ENCODE measurements at places on chromosomes 2 and 18.

GRCh38 chr2:46929612-46930011, 14.0 kb upstream of the MCFD2 start:
- H3K4me1 ChIP-seq, result no peaks in the 10 kb centered on the region
- H3K36me3 ChIP-seq, result no peaks in the 10 kb centered on the region
- H3K4me3 ChIP-seq, result no peak overlapping the region
- DNase-seq, result no peak
- H3K27me3 ChIP-seq, result no peaks in the 10 kb centered on the region

DNA sequence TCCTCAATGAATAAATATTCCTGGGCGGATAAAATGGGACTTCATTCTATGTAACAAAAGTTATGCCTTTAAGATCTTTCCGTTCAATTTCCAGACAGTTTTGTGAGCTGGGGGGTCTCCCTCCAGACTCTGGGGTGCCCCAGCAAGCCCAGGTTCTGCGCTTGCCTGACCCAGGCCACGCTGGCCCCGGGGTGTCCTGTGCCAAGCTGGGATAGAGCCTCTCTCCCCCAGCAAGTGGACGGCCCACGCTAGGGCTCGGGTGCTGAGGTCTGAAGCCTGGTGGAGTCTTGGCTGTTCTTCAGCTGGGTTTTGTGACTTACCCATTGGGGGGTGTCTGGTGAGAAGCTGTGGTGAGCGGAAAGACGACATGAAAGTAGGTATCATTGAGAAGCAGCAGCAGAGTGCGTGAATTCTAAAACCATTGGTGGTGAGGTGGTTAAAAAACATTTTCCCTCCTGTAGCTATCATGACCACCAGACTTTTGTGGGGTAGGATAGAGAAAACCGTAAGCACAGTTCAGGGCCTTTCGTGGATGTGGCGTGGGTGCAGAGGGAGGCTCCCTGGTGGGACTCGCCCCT, 346.8 kb downstream of the ANAPC1 start:
- H3K36me3 ChIP-seq, result no peaks in the 10 kb centered on the region
- H3K4me1 ChIP-seq, result peaks cover 5% of the 10 kb centered on the region
- no peak overlapping the region for H3K4me3 ChIP-seq
- DNase-seq, result no peak

DNA sequence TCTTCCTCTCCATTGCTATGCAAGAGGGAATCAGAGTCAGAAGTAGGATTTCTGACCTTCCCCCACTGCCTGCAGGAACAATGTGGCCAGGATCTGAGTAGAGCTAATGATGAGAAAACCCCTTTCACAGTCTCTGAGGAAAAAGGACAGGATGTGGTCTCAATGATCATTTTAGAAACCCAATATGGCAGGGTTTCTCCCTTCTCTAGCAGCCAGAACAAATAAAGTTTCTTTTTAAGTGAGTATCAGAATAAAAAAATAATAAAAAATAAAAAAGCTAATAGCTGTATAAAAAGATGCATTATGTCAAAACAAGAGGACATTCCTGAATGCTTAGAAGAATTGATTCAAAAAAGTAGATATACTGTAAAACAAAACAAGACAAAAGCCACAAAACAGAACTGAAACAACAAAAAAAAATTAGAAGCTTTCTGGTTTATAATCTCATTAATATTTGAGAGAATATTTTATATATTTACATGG, 1124.9 kb upstream of the ZEB2 start:
- H3K4me3 ChIP-seq, result no peak overlapping the region
- no peaks in the 10 kb centered on the region for H3K27me3 ChIP-seq
- no peak for DNase-seq

DNA sequence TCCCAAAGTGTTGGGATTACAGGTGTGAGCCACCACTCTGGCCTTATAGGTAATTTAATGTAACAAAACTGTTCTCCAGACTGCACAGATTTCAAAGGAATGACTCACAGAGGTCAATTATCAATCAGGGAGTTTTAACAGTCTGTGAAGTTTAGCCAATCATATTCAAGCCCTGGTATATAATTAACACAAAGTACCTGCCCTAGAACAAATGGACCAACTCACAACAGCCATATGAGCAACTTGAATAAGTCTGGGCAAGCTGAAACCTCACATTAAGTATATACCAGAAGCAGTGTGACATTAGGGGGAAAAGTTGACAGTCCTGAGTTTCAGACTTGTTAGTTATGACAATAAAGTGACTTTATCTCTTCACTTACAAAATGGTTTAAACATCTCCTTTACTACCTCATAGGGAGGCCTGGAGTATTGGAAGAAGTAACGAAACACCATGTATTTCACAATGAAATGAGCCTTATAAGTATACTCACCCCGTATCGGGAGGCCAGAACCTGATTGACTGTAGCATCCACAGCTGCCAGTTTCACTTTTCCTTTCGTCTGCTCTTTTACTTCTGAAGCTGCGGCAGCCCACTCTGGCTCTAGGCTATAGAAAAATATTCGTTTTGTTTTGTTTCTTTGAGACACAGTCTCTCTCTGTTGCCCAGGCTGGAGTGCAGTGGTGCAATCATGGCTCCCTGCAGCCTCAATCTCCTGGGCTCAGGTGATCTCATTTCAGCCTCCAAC, 22.2 kb downstream of the PDIA6 start:
- no peak overlapping the region for H3K4me3 ChIP-seq
- no peaks in the 10 kb centered on the region for H3K27me3 ChIP-seq
- H3K4me1 ChIP-seq, result no peaks in the 10 kb centered on the region

GRCh38 chr2:202169131-202169530, 69.3 kb downstream of the SUMO1 start:
- no peaks in the 10 kb centered on the region for H3K36me3 ChIP-seq
- H3K27ac ChIP-seq, result no peak overlapping the region
- H3K4me1 ChIP-seq, result peaks cover 7% of the 10 kb centered on the region
- no peaks in the 10 kb centered on the region for H3K27me3 ChIP-seq
- no peak for DNase-seq
- no peak overlapping the region for H3K4me3 ChIP-seq

GRCh38 chr2:12106440-12107080, 360.1 kb downstream of the LPIN1 start:
- H3K36me3 ChIP-seq, result no peaks in the 10 kb centered on the region
- no peaks in the 10 kb centered on the region for H3K4me1 ChIP-seq
- peak; percentile 67 for DNase-seq
- H3K27me3 ChIP-seq, result no peaks in the 10 kb centered on the region

- no peaks in the 10 kb centered on the region for H3K4me1 ChIP-seq
- peaks cover 13% of the 10 kb centered on the region for H3K36me3 ChIP-seq
- no peak for DNase-seq
Measured at GRCh38 chr2:221444106-221444505, 128.0 kb downstream of the EPHA4 start.

DNA sequence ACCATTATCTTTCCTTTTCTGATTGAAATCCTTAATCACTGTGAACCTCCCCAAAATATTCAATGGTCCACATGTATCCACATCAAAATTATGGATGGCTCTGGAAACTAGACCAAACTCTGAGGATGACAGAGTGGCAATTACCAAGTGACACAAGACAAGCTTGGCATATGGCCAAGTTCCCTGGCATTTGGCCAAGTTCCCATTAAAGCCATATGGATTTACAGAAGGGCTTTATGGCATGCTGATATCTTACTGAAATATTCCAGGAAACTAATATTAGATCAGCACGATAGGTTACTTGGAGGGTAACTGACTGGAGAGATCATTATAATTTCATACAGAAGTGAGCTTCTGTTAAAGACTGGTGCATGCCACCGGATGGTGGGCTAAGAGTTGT, 21.9 kb upstream of the CERS6 start:
- no peaks in the 10 kb centered on the region for H3K27me3 ChIP-seq
- peaks cover 3% of the 10 kb centered on the region for H3K4me1 ChIP-seq
- H3K36me3 ChIP-seq, result no peaks in the 10 kb centered on the region
- no peak overlapping the region for H3K27ac ChIP-seq
- no peak overlapping the region for H3K4me3 ChIP-seq

- peaks cover 5% of the 10 kb centered on the region for H3K4me1 ChIP-seq
- no peak overlapping the region for H3K27ac ChIP-seq
- DNase-seq, result no peak
- H3K4me3 ChIP-seq, result no peak overlapping the region
Measured at GRCh38 chr2:169462896-169463695, 16.2 kb upstream of the BBS5 start.

- no peaks in the 10 kb centered on the region for H3K27me3 ChIP-seq
- DNase-seq, result no peak
- H3K27ac ChIP-seq, result no peak overlapping the region
- H3K36me3 ChIP-seq, result peaks cover 9% of the 10 kb centered on the region
Measured at GRCh38 chr2:210195101-210195852, 24.1 kb upstream of the KANSL1L start.

DNA sequence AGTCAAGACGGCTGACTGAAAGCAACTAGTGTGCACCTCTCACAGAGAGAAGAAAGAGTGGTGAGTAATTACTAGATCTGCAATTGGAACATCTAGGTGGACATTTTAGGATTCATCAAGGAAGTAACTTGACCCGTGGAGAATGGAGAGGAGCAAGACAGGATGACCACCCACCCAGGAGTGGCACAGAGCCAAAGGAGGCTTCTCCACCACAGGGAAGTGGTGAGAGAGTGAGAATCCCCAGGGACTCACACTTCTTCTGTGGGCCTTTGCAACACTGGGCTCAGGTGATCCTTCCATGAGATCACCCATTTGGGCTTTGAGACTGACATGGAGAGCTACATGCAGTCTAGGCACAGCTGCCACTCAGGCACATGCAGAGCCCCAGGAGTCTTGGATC, 132.8 kb upstream of the GALNT5 start:
- no peaks in the 10 kb centered on the region for H3K4me1 ChIP-seq
- H3K36me3 ChIP-seq, result no peaks in the 10 kb centered on the region
- no peak for DNase-seq
- no peak overlapping the region for H3K4me3 ChIP-seq
- no peak overlapping the region for H3K27ac ChIP-seq

GRCh38 chr2:71792926-71793761, 339.8 kb downstream of the DYSF start:
- DNase-seq, result peak; percentile 44
- H3K27me3 ChIP-seq, result no peaks in the 10 kb centered on the region
- H3K36me3 ChIP-seq, result no peaks in the 10 kb centered on the region
- no peak overlapping the region for H3K27ac ChIP-seq
- no peak overlapping the region for H3K4me3 ChIP-seq

GRCh38 chr2:170155022-170155722, 22.8 kb upstream of the MYO3B start:
- DNase-seq, result no peak

- no peaks in the 10 kb centered on the region for H3K27me3 ChIP-seq
- DNase-seq, result no peak
- H3K4me1 ChIP-seq, result no peaks in the 10 kb centered on the region
Measured at GRCh38 chr2:151336863-151337371, 20.5 kb upstream of the TNFAIP6 start.

DNA sequence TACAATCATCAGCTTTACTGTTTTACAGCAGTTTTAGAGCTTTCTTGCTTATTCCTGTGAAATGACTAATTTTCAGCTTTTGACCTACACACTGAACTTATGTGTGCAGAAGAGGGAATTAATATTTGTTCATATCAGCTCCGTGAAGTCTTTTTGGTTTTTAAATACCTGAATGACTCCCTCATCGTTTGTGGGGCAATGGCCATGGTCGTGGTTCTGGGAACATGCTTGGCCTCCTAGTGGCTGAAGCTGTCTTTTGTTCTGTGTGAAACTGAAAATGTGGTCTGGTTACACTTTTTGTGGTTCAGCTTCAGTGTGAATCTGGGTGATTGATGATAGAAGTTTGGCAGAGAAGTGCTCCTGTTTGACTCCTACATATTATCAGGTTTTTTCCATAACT, 408.1 kb downstream of the THSD7B start:
- H3K36me3 ChIP-seq, result no peaks in the 10 kb centered on the region
- no peaks in the 10 kb centered on the region for H3K4me1 ChIP-seq
- H3K27ac ChIP-seq, result no peak overlapping the region
- no peak overlapping the region for H3K4me3 ChIP-seq

- peaks cover 6% of the 10 kb centered on the region for H3K4me1 ChIP-seq
- no peaks in the 10 kb centered on the region for H3K36me3 ChIP-seq
- H3K27me3 ChIP-seq, result no peaks in the 10 kb centered on the region
- H3K27ac ChIP-seq, result no peak overlapping the region
Measured at GRCh38 chr2:235675678-235676535, 182.1 kb downstream of the AGAP1 start.

DNA sequence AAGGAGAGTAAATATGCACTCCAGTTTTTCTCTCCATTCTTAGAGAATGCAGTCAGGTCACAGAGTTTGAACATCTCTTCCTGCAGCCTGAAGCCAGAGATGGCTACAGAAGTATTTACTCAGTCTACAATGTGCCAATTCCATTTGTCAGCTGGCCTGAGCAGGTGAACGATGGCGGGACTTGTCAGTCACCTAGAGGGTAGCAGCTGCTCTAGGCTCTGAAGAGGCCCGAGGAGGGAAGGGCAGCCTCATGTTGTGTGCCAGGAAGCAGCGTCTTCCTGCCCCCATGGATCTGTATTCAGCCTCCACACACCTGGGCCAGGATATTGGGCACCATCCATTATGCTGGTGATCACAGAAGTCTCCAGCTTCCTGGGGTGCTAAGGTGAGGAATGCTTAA, 316.7 kb upstream of the CHAC2 start:
- H3K36me3 ChIP-seq, result no peaks in the 10 kb centered on the region
- no peak for DNase-seq
- H3K27me3 ChIP-seq, result no peaks in the 10 kb centered on the region
- H3K4me3 ChIP-seq, result no peak overlapping the region
- H3K27ac ChIP-seq, result no peak overlapping the region

GRCh38 chr2:62727259-62727867, 21.9 kb downstream of the EHBP1 start:
- H3K27ac ChIP-seq, result no peak overlapping the region
- no peaks in the 10 kb centered on the region for H3K36me3 ChIP-seq
- H3K4me3 ChIP-seq, result no peak overlapping the region
- DNase-seq, result no peak
- H3K27me3 ChIP-seq, result no peaks in the 10 kb centered on the region
- H3K4me1 ChIP-seq, result no peaks in the 10 kb centered on the region

GRCh38 chr2:30231996-30232800, 864 bp downstream of the LBH start:
- no peaks in the 10 kb centered on the region for H3K27me3 ChIP-seq
- H3K36me3 ChIP-seq, result peaks cover 17% of the 10 kb centered on the region
- H3K4me1 ChIP-seq, result peaks cover 47% of the 10 kb centered on the region

- no peak overlapping the region for H3K27ac ChIP-seq
- no peak overlapping the region for H3K4me3 ChIP-seq
- H3K36me3 ChIP-seq, result no peaks in the 10 kb centered on the region
- peaks cover 7% of the 10 kb centered on the region for H3K4me1 ChIP-seq
- DNase-seq, result no peak
Measured at GRCh38 chr2:64021578-64021977, 2.4 kb upstream of the VPS54 start.

DNA sequence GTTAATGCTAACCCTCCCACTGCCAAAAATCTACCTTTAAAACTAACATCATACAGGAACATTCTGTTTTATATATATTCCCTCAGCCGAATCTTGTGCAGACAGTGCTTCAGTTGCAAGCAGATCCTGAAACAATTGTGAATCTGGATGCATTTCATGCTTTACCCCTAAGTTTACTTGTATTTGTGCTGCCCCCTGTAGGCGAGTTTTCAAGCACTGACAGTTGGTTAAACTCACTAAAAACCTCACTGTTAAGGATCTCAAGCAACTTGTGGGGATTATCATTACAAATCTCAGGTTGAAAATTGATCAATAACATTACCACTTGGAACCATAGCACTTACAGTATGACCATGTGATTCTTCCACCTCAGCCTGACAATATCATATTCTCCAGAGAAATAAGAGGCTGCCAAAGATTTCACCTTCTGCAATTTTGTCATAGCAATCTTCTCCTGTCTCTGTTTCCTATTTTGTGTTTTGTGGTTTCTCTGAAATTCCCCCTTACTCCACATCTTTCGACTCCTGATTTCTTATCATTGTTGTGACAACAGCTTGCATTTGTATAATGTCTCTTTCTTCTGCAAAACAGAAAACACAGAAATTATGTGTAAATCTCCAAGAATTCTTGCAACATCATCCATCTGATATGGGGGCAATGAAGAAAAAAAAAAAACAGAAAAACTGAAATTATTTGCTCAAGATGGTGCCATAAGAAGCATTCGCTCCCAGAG, 354.6 kb upstream of the SETBP1 start:
- no peaks in the 10 kb centered on the region for H3K36me3 ChIP-seq
- H3K27ac ChIP-seq, result no peak overlapping the region
- H3K4me1 ChIP-seq, result no peaks in the 10 kb centered on the region
